ENCODE measurements at places on chromosomes 11 and 22.

DNA sequence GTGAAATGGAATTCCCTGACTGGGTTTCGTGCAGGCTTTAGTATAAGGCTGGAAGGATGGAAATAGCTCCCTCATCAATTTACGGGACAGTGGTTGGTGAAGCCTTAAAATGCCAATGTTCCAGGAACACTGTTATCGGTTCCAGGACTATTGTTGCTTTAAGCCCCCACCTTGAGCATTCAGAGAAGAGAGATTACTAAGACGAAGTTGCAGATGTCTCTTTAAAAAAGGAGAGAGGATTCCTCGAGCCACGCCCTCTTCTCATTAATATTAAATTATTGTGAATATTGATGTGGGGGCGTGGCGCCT is 195 bp upstream of the CREB3L1 start:
- no peak for DNase-seq

GRCh38 chr22:47474895-47475294 is 712.4 kb downstream of the TBC1D22A start:
- DNase-seq: no peak

- no peak for DNase-seq
Observed at GRCh38 chr11:133386852-133387251, 145.4 kb downstream of the OPCML start.

DNA sequence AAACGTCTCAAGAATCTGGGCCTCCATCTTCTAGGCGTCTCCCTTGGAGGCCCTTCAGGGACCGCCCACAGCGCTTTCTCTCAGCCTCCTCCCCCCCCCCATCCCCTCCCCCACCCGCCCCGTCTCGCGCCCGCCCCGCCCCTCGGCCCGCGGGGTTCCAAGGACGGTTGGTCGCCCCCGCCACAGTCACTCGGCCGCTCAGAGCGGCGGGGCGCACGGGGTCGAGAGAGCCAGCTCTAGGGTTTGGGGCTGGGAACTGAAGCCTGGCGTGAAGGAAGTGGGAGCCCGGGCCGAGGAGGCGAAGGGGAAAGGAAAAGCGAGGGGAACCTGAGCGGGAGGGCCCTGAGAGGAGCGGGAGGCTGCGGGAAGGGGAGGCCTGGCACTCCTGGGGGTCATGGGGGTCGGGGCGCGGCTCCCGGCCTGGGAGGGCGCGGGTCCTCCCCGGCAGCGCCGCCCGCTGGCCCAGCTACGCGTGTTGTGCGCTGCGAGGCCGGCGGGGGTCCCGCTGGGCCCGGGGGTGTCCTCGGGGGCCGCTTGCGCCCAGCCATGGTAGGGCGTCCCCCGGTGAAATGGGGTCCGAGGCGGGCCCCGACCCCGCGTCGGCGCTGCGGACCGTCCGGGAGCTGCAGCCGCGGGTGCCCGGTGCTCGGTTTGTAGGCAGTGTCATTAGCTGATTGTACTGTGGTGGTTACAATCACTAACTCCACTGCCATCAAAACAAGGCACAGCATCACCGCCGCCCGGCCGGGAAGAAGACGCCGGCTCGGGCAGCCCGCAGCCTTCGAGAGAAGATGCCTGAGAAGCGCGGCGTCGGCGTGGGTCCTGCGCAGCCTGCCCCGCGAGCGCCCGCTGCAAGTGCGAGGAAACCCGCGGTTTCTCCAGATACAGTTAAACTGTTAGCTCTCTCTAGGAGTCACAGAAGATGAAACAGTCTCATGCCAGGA is at the start of gene BTG4:
TSS of gene BTG4 (minus strand) at position 91 of the 944 bp plus-strand sequence. CDS start 13,610 bp downstream, outside the sequence.
- DNase-seq: no peak

DNA sequence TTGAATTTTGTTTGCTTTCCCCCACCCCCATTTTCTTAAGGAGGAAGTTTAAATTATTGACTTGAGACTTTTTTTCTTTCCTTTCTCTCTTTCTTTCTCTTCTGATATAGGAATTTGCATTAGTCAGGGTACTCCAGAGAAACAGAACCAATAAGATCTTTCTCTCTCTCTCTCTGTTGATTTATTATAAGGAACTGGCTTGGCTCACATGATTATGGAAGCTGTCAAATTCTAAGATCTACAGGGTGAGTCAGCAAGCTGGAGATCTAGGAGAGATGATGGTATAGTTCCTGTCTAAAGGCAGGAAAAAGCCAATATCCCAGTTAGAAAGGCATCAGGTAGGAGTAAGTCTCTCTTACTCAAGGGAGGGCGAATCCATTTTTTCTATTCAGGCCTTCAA is 64.0 kb downstream of the CCDC81 start:
- no peak for DNase-seq

DNA sequence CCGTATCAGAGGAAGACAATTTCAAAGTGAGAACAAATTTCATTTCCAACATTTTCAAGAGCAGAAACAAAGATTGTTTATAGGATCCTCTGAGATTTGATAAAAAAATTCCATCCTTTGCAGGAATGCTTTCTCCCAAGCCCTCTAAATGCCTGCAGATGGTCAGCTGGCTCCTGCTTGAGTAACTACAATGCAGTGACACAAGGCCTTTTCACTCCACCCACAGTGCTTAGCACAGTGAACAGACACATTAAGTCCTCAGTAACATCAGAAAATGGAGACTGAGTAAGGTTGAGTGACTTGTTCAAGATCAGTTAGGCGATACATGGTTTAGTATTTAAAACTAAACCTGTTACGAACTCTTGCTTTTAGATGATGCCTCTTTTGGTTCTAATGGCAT is 527.1 kb upstream of the CCDC90B start:
- no peak for DNase-seq

- DNase-seq: no peak
Observed at GRCh38 chr11:3167143-3168119, 2.3 kb upstream of the OSBPL5 start.

DNA sequence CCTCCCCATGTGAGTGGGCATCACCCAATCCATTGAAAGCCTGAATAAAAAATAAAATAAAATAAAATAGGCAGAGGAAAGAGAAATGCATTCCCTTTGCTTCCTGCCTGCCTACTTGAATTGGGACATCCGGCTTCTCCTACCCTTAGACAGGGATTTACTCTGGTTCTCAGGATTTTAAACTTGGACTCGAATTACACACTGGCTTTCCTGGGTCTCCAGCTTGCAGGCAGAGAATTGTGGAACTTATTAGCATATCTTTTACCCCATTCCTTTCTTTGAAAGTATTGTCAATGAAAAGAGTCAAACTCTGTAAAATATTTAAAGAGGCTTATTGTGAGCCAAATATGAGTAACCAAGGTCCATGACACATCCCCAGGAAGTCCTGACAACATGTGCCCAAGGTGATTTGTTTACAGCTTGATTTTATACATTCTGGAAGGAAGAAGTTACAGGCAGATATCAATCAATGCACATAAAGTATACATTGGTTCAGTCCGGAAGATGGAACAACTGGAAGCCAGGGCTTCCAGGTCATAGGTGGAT is 78.4 kb upstream of the CCDC90B start:
- DNase-seq: no peak
